ENCODE measurements at places on chromosomes 16 and 17.

DNA sequence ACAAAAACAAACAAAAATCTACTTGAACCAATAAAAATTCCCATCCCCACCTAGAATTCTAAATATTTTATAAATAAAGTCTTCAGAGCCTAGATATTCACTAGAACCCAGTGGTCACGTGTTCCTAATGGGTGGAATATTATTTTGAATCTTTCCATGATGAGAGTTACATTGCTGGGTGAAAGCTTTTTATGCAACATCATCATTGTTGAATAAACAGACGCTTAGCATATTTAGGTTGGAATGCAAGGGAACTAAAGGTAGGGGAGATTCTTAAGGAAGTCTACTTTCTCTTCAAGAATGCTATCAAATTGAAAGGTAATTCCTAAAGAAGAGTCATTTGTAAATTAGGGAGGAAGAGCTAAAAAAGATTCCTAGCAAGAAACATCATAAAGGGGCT lies 723.1 kb downstream of the WWOX start:
- DNase-seq, result no peak

DNA sequence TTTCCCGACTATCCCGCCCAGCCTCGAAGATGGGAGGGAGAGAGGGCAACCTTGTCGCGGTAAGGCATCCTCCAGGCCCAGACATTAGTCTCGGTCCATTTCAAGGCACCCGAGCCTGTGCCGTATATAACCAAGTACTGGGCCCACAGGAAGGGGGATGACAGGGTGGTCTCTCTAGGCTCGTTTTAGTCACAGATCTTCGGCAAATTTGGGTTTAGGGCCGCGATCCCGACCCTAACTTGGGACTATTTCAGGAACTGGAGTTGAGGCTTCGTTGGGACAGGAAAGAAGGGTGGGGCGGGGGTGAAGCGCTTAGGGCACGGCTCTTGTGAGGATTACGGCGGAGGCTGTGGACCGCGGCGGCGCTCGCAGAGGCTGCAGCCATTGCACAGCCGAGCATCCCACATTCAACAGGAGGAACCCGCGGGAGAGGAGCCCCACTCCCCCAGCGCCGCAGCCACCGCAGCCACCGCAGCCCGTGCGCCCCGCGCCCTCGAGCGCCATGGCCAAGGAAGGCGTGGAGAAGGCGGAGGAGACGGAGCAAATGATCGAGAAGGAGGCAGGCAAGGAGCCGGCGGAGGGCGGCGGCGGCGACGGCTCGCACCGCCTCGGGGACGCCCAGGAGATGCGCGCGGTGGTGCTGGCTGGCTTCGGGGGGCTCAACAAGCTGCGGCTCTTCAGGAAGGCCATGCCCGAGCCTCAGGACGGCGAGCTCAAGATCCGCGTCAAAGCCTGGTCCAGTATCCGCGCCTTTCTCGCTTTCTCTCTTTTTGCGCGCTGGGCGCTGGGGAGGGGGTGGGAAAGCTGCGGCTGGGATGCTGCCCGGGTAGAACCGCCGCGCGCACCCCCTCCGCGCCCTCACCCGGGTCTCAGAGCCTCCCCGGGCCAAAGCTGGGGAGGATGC lies at the start of gene VAT1L:
Gene VAT1L, plus strand, starts transcription at position 384 of the 904 bp plus-strand sequence. Its CDS starts 119 bp downstream, at position 503.
- DNase-seq, result no peak

DNA sequence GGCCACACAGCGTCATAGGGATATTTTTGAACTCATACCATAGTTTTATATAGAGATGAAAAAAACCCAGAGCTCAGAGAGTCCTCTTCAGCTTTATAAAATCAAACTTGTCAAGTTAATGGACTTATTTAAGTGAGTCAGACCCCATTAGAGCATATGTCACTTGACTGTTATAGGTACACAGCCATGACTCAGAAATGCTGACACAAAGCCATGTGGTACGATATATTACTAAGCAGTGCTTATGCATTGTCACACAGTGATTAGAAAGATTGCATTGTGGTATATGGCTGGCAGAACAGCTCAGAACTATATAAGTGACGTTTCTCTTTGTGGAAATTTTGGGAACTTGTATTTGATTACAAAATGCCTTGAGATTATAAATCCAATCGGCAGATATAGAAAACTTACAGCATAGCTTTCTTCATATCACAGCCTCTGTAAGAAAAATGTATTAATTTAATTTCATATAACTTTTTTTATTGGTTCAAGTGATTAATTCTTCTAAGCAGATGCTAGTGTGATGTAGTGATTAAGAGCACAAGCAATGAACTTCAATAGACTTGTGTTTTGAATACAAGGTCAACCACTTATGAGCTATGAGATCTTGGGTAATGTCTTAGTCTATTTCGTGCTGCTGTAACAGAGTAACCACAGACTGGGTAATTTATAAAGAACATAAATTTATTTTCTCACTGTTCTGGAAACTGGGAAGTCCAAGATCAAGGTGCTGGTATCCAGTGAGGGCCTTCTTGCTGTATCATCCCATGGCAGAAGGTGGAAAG lies 25.8 kb upstream of the GINS3 start:
- no peak for DNase-seq

DNA sequence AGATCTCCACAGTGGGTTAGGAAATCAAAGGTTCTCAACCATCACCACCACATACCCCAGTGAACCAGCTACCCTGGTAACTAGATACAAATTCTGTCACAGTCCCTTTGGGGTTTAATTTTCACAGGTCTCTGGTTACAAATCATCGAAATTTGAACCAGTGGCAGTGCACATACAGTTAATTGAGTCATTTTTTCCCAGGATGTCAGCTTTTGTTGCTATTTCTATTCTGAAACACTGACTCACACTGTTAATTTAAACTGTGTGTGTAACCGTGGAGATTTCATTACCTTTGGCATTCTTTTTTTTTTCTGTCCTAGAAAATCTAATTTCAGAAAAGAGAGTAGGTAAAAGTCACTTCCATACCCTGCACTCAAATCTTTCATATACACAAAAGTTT lies 511.5 kb downstream of the TOX3 start:
- DNase-seq, result no peak

DNA sequence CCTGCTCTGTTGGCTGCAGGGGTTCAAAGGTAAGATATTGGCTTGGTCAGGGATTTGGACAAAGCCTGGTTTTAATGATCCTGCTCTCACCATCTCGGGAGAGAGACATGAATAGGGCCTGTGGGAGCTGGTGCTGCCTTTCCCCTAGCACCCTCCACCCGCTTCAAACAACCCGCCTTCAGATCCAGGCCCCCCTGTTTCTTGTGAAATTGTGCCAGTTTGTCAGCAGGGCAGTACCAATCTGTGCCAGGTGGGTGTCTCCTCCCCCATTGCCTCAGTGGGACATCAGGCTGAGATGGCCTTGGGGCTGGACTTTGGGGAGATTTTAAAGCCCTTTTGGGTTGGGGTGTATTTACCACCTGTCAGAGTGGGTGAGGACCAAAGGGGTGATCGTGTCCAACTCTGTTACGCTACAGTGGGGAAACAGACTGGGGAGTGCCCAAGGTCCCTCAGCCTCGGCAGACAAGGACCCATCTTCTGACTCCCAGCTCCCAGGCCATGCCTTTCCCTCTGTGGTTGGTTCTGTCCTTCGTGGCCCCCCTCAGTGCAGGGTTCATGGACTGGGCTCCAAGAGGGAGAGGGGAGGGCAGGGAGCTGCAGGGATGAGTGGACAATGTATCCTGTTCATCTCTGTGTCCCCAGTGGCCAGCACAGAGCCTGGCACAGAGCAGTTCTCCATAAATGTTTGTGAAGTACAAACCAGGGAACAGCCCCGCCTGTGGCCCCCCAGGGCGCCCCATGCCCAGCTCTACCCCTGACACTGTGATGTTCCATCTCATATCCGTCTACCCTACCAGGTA lies 3.3 kb downstream of the ARHGAP23 start:
- DNase-seq, result no peak

GRCh38 chr17:80953471-80954315 lies 37.9 kb upstream of the CHMP6 start:
- no peak for DNase-seq

GRCh38 chr17:38464251-38464722 lies 36.0 kb downstream of the ARHGAP23 start:
- no peak for DNase-seq

DNA sequence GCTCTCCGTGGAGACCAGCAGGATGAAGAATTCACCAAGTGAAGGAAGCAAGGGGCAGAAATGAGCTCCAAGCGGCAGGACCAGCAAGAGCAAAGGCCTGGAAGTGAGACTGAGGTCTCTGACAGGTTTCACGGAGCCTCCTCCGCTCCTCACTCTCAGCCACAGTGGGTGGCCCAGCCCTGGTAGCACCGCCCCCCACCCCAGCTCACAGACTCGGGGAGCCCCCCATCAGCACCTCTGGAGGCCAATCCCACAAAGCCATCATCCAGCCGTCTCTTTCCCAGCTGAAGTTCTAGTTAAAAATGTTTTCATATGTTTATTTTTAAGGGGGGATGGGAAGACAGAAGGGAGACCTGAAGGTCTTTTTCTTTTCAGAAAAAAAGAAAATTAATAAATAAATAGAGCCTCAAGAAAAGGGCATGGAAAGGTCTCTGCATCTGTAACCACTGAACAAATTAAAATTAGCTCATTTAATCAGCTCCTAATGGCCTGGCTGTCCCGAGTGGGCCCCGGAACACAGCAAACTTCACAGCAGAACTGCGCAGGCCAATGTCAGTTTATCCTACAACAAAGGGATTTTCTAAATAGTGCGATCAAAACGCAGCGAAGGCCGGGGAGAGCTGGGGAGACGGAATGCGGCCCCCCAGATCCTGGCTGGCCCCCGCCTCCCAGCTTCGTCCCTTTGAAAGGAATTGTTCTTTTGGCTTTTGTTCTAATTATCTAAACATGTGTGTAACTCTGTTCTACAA lies 190.3 kb downstream of the ZNF423 start:
- DNase-seq, result no peak

GRCh38 chr16:67284699-67285646 lies 5.6 kb downstream of the PLEKHG4 start:
- no peak for DNase-seq
